Thoracic aorta (tissue), 2 donors: ENCODE measurements at places on chromosomes 7 and 10.

GRCh38 chr10:102870221-102870620 lies 951 bp downstream of the AS3MT start:
- no peak for DNase-seq

- DNase-seq, result peak; percentile 18
Observed at GRCh38 chr7:24572997-24573553, at the start of gene PALS2. PALS2 (plus strand) TSS chr7:24573452; CDS start chr7:24623668, 50,216 bp downstream.

GRCh38 chr10:9362721-9363120 lies 1308.2 kb downstream of the GATA3 start:
- DNase-seq, result no peak

DNA sequence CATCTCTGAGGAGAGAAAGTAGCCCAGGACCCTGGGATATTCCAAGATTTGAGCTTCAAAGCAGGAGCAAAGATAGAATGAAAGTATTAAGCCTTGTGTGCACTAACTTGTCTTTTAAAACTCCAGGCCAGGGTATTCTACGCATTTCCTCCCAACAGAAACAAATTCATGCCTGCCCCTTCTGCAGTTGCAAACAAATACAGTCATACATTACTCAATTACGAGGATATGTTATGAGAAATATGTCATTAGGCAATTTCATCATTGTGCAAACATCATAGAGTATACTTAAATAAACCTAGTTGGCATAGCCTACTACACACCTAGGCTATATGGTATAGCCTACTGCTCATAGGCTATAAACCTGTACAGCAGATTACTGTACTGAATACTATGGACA lies 154.5 kb upstream of the KIAA1217 start:
- no peak for DNase-seq
